ENCODE measurements at places on chromosomes 11 and 22. TPM values are rescaled to one million over a fixed set of nuclear protein-coding genes. Genes with fewer than 3 reads are reported as not detected.

FADS2 gene
- 160 TPM for total RNA-seq

DNA sequence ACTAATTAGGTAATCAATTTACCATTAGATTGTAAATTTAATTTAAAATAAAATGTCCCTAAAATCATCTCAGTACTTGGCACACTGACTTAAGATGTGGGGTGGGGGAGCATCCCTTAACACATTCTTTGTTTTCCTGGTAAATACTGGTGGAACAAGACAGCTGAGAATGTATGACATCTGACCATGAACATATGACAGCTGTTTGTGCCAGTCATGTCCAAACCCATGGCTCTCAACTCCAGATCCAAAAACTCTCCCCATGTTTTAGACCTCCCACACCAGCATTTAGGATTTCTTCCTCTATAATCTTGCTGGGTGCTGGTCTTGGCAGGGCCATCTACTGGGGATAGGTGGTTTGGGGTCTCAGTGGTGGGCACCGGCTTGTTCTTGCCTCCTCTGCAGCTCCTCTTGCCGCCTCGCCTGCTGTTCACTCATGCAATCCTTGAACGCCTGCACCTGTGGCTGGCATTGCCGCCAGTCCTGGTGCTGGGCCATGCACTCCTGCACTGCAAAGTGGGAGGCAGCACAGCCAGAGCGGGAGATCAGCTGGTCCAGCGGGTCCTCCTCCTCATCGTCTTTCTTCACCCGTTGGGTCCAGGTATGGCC is 3.8 kb downstream of the COA4 start:
- no peak for DNase-seq

DNA sequence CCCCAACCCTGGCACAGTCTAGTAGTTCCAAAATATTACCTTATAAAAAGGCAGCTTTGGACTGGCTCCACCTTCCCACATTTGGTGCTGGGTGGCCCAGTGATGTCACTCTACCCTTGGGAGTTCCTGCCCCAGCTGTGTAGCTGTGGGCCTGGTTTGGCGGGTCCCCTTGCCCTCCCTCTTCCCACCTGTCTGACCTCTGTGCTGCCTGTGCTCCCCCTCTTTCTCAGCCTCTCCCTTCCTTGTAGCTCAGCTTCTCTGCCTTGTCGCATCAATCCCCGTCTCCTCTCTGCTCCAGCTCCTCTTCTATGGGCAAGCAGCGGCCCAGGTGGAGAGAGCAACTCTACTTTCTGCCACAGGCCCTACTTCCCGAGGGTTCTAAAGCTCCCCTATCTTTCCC is 54.6 kb downstream of the CHRDL2 start:
- DNase-seq: no peak

- DNase-seq: no peak
Measured at GRCh38 chr11:16831316-16832192, 93.1 kb downstream of the C11orf58 start.

KCNJ5 gene
- not detected for total RNA-seq

DNA sequence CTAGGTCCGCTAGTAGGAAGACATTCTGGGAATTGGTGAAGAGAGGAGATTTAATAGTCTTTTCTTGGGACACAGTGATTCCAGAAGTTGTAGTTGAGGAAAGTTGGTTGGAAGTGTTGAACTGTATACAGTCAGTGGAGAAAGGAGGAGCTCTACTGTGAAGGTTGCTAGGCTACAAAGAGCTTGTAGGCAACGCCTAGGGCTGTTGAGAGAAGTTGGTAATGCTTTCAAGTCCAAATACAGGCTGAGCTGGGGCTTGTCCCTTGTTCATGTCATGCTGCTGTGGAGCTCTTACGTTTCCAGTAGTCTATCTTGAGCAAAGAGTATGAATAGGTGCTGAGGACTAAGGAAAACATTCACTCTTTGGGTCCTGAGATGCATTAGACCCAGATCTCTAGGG is 1.1 kb downstream of the TBCEL start:
- no peak for DNase-seq

DNA sequence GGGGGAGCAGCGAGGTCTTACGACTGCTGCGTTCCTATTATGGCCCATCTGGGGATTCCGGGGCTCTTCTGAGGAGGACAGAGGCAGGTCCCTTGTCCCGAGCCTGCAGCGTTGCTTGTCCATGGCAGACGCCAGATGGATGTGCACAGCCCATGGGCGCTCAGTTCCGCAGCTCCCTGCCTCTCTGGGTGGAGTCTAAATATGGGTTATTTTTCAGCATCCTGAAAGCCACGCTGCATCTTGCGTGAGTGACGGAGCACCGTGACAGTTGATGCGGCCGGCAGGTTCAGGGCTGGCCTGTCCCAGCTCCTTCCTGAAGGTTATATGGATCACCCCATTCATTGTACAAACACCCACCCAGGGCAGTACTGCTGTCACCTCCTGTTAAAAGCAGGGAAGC is 1169.4 kb downstream of the BRD1 start:
- DNase-seq: no peak

OR5M8 gene
- total RNA-seq: not detected

CARD16 gene
- total RNA-seq: 37.5 TPM

DNA sequence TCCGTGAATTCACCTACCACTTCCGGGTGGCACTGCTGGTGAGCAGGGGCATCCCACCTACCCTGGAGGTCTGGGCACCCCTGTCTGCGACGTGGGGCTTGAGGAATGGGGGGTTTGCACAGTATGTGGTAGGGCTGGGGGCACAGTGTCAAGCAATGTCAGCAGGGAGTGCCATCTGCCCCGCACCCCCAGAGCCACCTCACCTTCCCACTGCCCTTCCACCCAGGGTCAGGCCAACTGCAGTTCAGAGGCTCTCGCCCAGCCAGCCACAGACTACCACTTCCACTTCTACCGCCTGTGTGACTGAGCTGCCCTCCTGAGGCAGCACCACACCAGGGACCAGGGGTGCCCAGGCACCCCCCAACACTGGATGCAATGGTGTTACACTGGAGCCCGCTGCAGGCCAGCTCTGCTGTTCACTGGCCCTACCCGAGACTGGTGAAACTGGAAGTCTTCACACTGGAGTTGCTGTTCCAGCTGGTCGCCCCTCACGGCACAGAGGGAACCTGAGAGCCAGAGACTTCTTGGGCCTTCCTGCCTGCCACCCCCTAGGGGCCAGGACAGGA is 6.5 kb downstream of the TMEM258 start:
- no peak for DNase-seq

DNA sequence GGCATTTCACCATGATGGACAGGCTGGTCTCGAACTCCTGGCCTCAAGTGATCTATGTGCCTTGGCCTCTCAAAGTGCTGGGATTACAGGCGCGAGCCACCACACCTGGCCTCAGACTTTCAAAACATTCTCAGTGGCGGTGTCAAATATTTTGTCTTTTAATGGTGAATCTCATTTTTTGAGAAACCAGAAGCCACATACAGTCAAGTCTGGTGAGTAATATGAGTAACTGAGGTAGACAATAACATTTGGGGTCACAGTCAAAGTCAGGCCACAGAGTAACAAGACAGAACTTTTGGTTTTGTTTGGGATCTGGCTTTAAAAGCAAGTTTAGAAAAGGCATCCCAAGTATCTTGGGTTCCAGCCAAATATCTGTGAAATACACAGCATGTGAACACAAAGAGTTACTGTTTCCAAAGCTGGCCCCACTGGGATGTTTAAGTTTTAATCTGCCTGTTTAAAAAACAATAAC is 5.6 kb upstream of the TMA7B start:
- no peak for DNase-seq

DNA sequence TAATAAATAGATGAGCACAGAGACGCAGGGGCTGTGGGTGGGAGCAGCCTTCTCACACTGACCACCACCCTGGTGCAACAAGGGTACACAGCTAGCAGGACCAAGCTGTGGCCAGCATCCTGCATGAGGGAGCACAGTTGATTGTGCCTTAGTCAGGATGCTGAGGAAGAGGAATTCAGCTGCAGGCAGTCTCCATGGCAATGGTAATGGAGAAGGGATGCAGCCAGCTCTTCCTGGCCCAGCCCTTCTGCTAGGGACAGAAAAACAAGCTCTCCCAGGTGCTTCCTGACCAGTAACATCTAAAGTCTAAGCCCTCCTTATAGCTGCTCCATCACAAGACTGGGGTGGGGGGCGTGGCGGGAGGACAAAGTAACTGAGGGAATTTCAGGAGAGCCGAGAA is 363.5 kb downstream of the BUD13 start:
- DNase-seq: no peak

CASP5 gene
- not detected for total RNA-seq

GRCh38 chr22:46774980-46775849 is 12.8 kb downstream of the TBC1D22A start:
- DNase-seq: no peak

DNA sequence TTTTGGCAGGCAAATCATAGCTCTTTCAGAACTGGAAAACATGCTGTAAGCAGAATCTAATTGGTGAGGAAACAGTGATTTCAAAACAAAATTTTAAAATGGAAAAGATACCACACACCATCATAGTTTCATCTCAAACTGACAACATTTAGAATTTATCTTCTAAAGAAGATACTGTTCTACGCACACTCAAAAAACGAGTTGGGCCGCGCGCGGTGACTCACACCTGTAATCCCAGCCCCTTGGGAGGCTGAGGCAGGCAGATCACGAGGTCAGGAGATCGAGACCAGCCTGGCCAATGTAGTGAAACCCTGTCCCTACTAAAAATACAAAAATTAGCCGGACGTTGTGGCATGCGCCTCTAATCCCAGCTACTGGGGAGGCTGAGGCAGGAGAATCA is 44.2 kb upstream of the ADSL start:
- DNase-seq: no peak

DNA sequence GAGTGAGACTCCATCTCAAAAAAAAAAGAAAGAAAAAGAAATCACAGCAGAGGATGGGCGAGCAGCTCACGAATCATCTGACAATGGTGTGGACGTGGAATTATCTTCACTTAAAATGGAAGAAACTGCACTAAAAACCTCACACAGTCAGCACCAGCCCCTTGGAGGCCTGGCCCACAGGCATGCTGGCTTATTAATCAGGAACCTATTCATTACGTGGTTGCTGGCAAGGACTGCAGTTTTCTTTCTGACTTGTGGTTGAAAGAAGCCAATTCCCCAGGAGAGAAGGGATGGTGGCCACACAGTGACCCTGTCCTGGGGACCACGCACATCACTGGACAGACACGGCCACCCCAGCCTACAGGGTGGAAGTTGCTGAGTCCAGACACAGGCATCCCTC is 401.1 kb downstream of the CTTN start:
- no peak for DNase-seq

ALG9 gene
- total RNA-seq: 23.3 TPM

GRCh38 chr11:76678321-76678720 is 7.8 kb upstream of the LRRC32 start:
- DNase-seq: no peak

- no peak for DNase-seq
Measured at GRCh38 chr11:78076733-78077403, 2.8 kb downstream of the NDUFC2 start.

- no peak for DNase-seq
Measured at GRCh38 chr11:37391615-37392014, 793.6 kb upstream of the RAG2 start.

SEPTIN5 gene
- total RNA-seq: 11.8 TPM

OR8G1 gene
- not detected for total RNA-seq

GRCh38 chr22:27393371-27393770 is 408.2 kb downstream of the MN1 start:
- DNase-seq: no peak

GRCh38 chr22:50701076-50701419 is 28.4 kb downstream of the SHANK3 start:
- no peak for DNase-seq

DNA sequence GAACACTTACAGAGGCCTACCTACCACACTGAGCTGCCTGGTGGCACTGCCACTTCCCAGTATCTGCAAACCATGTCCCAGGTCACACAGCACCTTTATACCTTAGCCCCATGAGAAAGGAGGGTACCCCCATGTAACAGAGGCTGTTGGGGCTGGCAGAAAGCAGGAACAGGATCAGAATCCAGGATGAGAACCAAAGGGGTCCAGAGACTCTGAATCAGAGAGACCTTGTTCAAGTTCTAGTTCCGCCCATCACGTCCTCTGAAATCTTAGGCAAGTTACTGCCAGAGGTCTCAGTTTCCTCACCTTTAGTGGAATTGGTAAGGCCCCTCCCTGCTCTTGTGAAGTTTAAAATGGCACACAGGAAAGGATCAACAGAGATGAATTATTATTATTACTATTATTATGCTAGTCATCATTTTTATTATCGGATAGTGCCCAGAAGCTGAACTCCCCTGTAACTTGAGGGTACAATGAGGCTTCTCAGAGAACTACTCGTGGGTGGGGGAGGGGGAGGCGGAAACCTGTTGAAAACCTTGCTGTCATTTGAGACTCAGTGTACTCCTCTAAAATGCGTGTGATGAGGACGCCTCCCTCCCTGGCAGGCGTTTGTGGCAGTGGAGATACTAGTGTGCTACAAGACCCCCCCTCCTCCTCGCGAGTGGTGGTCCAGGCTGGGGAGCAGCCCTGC is 9.3 kb downstream of the SELENOM start:
- DNase-seq: no peak

DNA sequence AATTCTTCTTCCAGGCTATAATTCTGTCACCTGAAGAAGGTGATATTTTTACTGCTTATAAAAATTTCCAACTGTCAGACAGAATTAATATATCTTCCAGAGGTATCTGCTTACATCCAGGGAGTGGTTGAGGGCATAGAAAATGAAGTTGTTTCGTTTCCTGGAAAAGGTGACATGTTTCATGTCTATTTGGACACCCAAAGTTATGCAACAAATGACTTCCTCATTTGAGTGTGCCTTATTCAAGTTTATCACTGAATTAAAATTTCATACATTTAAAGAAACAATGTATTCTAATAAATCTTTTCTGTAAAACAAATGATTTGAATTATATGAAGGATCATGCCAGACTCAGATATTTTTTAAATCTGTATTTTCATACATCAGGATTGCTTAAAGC is 8.5 kb upstream of the GRAMD1B start:
- DNase-seq: no peak

GRCh38 chr11:26106726-26107125 is 225.2 kb upstream of the ANO3 start:
- no peak for DNase-seq

- DNase-seq: no peak
Measured at GRCh38 chr11:80388130-80388529, 947.3 kb upstream of the TENM4 start.

GRCh38 chr11:64268893-64269539 is 15.4 kb downstream of the BAD start:
- DNase-seq: no peak

CHADL gene
- total RNA-seq: 0.74 TPM

GRCh38 chr11:125132071-125132470 is 20.6 kb upstream of the TMEM218 start:
- no peak for DNase-seq

- peak; percentile 54 for DNase-seq
Measured at GRCh38 chr22:30649430-30650007, 13.9 kb downstream of the SLC35E4 start.

DNA sequence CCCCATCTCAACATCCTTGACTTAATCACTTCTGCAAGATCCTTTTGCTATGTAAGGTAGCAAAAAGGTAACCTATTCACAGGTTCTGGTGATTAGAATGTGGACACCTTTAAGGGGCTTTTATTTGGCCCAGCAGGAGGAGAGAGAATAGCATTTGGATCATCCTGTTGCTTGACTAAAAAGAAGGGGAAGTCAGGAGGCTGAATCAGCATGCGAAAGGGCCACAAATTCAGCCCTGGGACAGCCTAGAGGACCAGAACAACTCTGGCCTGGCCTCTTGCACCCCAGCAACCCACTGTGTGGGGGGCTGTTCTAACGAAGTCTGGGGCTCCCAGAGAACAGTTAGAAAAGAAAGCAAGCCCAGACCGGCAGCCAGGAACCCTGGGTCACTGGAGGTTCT is 3.2 kb upstream of the HMOX1 start:
- no peak for DNase-seq

ARHGAP32 gene
- 5.7 TPM for total RNA-seq

GRCh38 chr22:50090412-50090714 is 557 bp downstream of the MOV10L1 start:
- DNase-seq: no peak
